Neural progenitor cell (in vitro differentiated cells): ENCODE measurements at places on chromosomes 12 and 14. TPM values are rescaled to one million over a fixed set of nuclear protein-coding genes. Genes with fewer than 3 reads are reported as not detected.

DNA sequence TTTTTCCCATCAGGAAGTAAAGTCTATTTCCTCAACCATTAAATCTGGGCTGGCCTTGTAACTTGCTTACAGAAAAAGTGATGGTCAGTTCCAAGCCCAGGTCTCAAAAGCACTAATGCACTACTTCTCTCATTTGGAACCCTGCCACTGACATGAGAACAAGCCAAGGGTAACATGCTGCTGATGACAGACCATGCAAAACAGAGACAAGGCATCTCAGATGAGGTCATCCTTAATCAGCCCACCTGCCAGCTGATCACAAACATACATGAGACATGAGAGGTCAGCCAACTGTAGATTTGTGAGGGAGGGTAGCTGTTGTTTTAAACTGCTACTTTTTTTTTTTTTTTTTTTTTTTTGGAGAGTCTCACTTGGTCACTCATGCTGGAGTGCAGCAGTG lies 16.2 kb downstream of the TWF1 start:
- no peak for DNase-seq

- DNase-seq: peak; percentile 89
Measured at GRCh38 chr14:53355581-53356112, 202.5 kb upstream of the DDHD1 start.

DNA sequence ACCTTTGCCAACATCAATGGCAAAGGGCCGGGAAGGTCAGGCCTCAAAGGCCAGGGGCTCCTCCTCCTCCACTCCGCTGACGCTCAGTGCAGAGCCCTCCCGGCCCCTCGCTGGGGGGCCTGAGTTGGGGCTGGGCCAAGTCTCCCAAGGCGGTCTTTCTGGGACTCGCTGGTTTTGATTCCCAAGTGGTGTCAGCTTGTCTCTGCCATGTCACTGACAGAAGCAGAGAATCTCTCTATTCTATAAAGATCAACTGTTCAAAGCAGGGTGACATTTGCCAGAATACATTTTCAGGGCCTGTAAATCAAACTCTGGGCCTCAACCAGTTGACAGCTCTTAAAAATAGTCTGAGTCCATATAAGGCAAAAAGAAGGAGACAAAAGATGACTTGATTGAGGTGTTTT lies 75.9 kb downstream of the CCDC88C start:
- DNase-seq: no peak

DNA sequence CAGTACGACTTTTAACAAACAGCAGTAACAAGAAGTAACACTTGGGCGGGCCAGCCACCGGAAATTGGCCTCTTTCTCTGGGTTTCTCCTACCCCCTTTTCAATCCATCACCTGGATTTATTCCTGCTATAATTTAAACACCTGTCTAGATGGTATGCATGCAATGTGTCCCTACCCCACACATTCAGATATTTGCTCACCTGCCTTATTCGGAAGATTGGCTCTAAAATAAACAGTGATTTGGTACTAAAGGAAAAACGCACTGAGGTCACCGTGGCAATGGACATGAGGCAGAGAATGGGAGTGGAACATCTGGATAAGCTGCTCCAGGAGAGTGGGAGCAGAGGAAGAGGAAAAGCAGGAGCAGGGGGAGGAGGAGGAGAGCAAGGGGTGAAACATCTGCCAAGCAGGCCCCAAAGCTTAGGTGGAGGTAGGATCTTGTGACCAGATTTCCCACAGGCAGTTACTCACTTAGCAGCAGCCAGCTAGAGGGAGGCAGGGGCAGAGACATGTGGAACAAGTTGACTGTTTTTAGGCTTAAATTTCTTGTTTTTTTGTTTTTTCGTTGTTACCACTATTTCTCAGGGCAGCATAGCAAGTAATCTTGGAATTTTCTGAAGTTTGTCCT lies 150.9 kb downstream of the TTLL5 start:
- no peak for DNase-seq

- DNase-seq: no peak
Measured at GRCh38 chr14:68757618-68758081, 35.2 kb downstream of the ZFP36L1 start.

- peak; percentile 55 for DNase-seq
Measured at GRCh38 chr14:96502621-96503305, 581 bp downstream of the PAPOLA start.

- no peak for DNase-seq
Measured at GRCh38 chr12:24398605-24399004, 449.1 kb upstream of the SOX5 start.

GRCh38 chr14:75803765-75804164 lies 142.7 kb downstream of the TTLL5 start:
- DNase-seq: peak; percentile 85

GRCh38 chr14:88421286-88421685 lies 35.8 kb downstream of the SPATA7 start:
- no peak for DNase-seq

GRCh38 chr12:52005903-52006703 lies 643 bp upstream of the TAMALIN start:
- peak; percentile 58 for DNase-seq

- no peak for DNase-seq
Measured at GRCh38 chr14:99955826-99956455, 109.3 kb upstream of the EVL start.

- no peak for DNase-seq
Measured at GRCh38 chr14:31389946-31390345, 30.4 kb downstream of the HEATR5A start.

RNASE3 gene
- not detected in 2 replicates for total RNA-seq

AQP2 gene
- not detected in 2 replicates for total RNA-seq

MANSC1 gene
- total RNA-seq: 6.2 and 6.5 TPM in 2 replicates

PRH1 gene
- 24.1 and 30.3 TPM in 2 replicates for total RNA-seq

TMTC1 gene
- 16.1 and 19.3 TPM in 2 replicates for total RNA-seq

RHEBL1 gene
- total RNA-seq: 5.3 and 6.0 TPM in 2 replicates
